ENCODE measurements at places on chromosomes 2 and 18.

- DNase-seq, result no peak
These were observed 160.1 kb downstream of the DYSF start for GRCh38 chr2:71613403-71613952.

GRCh38 chr18:44835703-44836102 lies 155.0 kb downstream of the SETBP1 start:
- DNase-seq, result no peak

GRCh38 chr18:51622702-51623101 lies 425.2 kb upstream of the MEX3C start:
- DNase-seq, result peak; percentile 16

GRCh38 chr18:49510393-49511115 lies 23.5 kb upstream of the C18orf32 start:
- peak; percentile 88 for DNase-seq

DNA sequence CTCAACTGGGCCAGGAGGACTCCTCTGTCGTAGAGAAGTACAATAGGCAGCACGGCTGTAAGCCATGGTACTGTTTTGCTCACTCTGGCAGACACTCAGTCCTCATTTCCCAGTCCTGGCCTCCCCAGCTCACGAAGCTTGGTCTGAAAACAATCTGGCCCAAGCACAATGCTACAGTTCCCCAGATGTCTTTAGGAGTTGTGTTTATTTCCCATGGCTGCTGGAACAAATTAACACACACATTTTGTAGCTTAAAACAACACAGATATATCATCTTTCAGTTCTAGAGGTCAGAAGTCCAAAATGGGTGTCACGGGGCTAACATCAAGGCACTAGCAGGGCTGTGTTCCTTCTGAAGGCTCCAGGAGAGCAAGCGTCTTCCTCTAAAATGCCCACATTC lies 13.0 kb downstream of the FABP1 start:
- DNase-seq, result no peak

- DNase-seq, result no peak
These were observed 160.0 kb downstream of the PTGR3 start for GRCh38 chr18:75048776-75049454.

DNA sequence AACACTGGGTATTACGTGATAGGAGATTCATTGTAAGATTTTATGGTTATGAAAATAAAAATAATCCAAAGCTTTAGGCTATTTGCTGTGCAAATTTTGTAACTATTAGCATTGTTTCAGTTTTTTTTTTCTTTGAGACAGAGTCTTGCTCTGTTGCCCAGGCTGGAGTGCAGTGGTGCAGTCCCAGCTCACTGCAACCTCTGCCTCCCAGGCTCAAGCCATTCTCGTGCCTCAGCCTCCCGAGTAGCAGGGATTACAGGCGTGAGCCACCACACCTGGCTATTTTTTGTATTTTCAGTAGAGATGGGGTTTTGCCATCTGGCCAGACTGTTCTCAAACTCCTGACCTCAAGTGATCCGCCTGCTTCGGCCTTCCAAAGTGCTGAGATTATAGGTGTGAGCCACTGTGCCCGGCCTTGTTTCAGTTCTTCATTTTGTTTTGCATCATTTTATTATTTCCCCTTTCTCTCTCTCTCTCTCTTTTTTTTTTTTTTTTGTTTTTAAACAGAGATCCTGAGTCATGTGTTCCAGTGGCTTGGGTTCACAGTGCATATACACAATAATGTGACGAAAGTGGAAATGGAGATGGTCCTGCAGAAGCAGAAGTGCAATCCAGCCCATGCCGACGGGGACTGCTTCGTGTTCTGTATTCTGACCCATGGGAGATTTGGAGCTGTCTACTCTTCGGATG lies 25.8 kb downstream of the CASP10 start:
- no peak for DNase-seq

GRCh38 chr2:174518395-174518794 lies 31.6 kb upstream of the GPR155 start:
- DNase-seq, result no peak

GRCh38 chr2:241265506-241265905 lies 50.0 kb downstream of the HDLBP start:
- no peak for DNase-seq

DNA sequence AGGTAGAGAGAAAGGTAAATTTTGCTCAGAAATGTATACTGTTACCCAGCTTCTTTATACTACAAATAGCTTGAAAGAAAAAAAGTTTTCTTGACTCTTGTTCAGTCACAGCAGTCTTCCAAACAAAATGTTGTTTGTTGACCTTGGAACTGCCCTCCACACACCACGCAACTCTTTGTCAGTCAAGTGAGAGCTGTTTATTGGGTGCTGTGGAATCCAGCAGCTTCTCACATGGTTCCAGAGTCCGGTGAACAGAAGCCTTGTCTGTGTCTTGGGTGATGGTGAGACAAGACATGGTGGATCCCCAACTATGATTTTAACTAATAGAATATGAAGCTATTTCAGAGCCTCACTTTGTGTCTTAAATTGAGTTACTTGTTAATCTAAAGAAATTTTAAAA lies 112.5 kb downstream of the MAP2 start:
- DNase-seq, result no peak

GRCh38 chr2:217363470-217363869 lies 503.6 kb upstream of the TNP1 start:
- no peak for DNase-seq

- DNase-seq, result no peak
These were observed 37.5 kb upstream of the SCN9A start for GRCh38 chr2:166413255-166413654.

- DNase-seq, result peak; percentile 5
These were observed 76.6 kb upstream of the GRB14 start for GRCh38 chr2:164697688-164698461.

DNA sequence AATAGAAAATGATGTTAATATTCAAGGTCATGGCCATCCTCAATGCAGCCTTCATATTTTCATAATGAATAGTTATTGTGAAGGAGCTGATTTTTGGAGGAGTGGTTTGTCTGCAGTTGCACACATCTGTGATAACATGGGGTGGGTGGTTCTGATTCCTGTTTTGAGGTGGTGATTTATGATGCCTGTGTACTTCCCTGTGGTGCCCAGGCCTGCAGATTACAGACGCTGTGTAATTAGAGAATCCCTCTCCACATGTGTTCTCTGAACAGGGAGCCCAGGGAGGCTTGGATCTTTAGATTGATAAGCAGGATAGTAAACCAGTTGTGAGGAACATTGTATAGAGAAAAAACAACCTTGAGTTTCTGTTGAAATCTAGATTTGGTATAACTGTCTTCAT lies 117.5 kb downstream of the AGAP1 start:
- no peak for DNase-seq

DNA sequence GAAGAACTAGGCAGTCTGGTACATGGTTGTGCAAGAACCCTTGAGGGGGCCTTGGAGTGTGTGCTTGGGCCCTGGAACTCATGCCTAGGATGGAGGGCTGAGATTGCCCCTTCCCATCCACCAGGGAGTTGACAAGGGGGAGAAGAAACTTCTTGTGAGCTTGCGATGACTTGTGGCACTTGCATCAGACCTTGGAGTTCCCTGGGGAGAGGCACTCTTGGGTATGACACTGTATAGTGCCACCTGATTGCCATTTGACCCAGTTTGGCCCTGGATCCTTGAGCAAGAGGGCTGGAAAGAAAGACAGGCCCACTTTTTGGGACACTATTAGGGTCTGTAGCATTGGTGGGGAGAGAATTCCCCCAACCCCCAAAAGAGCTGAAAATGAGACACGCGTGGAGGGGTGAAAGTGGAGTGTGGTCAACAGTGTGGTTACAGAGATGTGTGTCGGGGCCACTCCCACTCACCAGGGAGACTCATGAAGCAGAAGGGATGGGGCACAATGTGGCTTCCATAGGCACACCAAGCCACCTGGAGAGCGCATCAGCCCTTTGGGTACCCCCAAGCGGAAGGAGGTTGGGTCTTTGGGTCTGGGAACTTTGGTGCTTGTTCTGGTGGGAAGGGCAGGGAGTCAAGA lies 101.3 kb downstream of the MSH2 start:
- DNase-seq, result no peak

DNA sequence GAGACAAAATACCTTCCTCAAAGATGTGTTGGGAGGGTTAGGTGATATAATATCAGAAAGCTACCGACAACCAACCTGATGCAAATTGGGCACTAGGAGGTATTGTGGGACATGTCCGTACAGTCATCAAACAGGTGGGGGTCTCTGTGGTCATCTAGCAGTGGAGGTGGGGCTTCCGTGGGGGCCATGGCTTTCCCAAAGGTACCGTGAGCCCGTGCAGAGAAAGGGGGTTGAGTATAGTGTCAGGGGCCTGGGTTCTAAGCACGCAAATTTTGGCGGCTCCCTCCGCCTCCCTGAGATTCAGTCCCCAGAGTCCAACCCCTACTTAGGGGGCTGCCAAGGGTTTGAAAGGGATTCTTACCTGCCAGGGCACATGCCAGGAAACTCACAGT lies 32.6 kb downstream of the HJURP start:
- no peak for DNase-seq

GRCh38 chr18:5543036-5543680 lies 639 bp downstream of the EPB41L3 start:
- peak; percentile 22 for DNase-seq

DNA sequence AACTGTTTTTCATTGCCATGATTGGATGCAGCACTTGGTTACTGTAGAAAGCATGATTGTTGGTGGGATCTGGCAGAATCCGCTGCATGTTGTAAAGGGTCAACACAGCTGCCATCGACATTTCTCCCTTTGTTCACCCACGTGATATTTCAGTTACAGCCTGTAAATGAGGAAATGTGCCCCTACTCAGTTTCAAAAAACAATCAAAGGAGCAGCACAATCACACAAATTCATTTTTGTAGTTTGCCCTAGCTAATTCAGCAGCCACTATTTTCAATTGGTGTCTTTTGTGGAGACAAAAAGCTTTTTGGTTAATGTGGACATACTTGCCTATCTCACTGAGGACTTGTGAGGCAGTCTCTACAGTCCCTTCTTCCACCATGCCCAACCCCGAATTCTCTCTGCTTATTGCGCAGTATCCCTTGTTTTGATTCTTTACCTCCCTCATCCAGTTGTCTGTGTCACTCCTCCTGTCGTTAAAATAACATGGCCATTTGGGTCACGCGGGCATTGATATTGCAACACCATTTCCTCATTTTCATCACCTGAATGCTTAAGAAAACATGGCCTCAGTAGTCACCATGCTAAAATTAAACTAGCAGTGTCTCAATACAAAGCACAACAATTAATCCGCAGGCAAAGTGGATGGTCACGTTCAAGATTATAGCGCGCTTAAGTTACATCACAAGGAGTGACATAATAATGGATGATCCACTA lies 6.4 kb upstream of the PROC start:
- DNase-seq, result no peak

DNA sequence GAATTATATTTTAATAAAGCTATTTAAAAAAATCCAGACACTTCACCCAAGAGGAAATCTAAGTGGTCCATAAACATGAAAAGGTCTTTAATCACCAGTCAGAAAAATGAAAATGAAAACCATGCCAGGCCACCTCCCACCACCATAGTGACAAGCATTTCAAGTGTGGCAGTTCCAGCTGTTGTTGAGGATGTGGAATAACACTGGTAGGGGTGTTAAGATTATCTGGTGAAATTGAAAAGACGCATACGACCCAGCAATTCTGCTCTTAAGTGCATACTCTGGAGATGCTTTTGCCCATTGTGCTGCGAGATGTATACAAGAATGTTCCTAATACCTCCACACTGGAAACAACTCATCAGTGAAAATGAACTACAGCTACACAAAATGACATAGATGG lies 82.2 kb downstream of the MSH2 start:
- DNase-seq, result no peak

DNA sequence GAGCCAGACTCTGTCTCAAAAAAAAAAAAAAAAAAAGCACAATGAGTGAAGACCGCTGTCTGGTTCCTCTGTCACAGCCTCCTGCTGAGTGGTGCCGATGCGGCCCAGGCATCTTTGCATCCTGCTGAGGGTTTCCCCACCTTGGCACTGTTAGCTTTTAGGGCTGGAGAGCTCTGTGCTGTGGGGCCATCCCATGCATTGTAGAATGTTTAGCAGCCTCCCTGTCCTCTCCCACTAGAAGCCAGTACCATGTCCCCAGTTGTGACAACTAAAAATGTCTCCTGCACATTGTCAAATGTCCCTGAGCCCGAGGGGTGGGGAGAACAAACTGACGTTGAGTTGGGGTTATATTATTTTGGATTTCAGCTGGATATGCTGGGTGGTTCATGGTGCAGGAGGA lies 7.9 kb upstream of the COLEC11 start:
- no peak for DNase-seq

DNA sequence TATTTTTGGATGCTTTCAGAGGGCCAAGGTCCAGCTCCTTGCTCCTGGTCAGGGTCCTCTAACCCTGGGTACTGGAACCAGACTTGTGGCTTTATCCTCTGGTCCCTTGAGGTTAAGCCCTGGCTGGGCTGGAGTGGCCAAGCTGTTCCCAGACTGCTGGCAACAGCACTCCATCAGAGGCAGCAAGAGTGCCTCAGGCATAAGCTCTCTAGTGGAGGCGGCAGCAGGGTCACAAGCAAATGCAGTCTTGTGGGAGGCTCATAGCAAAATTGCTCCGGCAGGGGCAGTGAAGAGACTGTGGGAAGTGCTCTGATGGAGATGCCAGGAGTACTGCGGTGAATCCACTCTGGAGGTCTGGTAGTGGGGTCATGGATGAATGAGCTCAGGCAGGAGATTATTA lies 128.9 kb upstream of the OTOS start:
- no peak for DNase-seq

GRCh38 chr2:11750422-11750821 lies 4.0 kb downstream of the LPIN1 start:
- no peak for DNase-seq

GRCh38 chr2:67054728-67055127 lies 342.4 kb upstream of the ETAA1 start:
- DNase-seq, result no peak

DNA sequence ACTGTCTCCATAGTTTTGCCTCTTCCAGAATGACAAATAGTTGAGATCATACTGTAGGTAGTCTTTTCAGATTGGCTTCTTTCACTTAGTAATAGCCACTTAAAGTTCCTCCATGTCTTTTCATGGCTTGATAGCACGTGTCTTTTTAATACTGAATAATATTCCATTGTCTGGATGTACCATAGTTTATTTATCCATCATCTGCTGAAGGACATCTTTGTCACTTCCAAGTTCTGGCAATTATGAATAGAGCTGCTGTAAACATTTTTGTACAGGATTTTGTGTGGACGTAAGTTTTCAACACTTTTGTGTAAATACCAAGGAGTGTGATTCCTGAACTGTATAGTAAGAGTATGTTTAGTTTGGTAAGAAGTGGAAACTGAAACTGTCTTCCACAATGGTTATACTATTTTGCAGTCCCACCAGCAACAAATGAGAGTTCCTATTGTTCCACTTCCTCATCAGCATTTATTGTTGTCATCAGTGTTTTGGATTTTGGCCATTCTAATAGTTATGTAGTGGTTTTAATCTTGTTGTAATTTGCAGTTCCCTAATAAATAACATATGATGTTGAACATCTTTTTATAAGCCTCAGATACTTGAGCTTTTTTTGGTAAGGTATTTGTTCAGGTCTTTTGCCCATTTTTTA lies 18.9 kb downstream of the LTBP1 start:
- no peak for DNase-seq

- no peak for DNase-seq
These were observed 1290.7 kb downstream of the SUCLG1 start for GRCh38 chr2:83168377-83168776.

Measured in NCI-H1436 (cell line).